ENCODE measurements at places on chromosomes 5 and 9.
A peak's percentile ranks its signal among the peaks of the same experiment; 100 is the strongest.

GRCh38 chr9:16656432-16657169 lies 213.9 kb downstream of the BNC2 start:
- DNase-seq = no peak

- DNase-seq = no peak
These were observed 742.8 kb downstream of the NR2F1-AS1 start for GRCh38 chr5:92838253-92838652.

GRCh38 chr9:33151601-33152000 lies 15.5 kb downstream of the B4GALT1 start:
- no peak for DNase-seq

GRCh38 chr5:67724412-67725135 lies 491.0 kb upstream of the PIK3R1 start:
- DNase-seq = no peak

- no peak for DNase-seq
These were observed 59.5 kb downstream of the FGF10 start for GRCh38 chr5:44329716-44330115.

DNA sequence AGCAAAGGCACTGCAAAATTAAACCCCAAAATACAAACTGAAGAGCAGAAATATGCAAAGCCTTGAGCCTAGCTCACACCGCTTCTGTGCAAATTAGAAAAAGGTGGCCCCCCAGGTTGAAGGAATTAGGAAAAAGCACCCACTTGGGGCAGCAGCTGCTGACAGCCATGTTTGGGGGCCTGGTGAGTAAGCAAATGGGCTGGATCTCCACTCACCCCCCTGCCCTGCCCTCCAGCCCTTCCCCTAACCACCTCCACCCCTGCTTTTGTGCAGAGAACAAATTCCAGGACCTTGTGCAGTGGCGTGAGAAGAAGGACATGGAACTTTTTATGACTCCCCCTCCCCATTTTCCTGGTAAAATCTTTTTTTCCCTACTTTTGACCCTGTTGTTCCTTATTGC lies 92.0 kb upstream of the DNAH5 start:
- no peak for DNase-seq

DNA sequence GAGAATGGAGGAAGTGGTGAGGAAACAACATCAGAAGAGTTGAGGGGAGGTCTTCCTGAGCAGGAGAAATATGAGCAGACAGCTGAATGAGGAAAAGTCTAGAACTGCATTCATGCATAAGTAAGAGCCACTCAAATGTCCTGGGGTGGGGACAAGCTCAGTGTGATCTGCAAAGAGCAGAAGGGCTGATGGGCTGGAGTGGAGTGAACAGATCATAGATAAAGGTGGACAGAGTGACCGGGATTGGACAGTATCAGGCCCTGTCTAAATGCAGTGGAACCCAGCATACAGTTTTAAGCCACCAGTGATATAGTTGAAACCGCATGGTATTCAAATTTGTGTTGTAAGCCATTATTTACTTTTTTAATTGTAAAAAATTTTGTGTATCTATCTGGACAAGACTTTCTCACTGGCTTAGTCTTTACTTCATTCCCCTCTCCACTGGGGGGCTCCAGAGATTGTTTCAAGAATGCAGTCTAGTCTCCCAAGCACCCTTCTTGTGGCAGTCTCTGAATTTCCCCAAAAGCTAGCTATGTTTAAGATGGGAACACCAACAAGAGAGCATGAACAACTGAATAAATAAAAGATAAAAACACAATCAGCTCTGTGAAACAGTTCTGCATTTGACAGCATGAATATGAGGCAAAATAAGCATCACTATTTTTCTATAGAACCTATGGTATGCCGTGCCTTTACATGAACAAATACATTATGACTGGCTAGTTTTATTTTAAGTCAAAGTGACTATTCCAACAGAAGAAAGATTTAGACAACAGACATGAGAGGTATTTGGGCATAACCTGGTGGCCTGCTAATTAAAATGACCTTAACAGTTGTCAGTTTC lies 10.7 kb upstream of the STK32A start:
- peak; percentile 15 for DNase-seq

DNA sequence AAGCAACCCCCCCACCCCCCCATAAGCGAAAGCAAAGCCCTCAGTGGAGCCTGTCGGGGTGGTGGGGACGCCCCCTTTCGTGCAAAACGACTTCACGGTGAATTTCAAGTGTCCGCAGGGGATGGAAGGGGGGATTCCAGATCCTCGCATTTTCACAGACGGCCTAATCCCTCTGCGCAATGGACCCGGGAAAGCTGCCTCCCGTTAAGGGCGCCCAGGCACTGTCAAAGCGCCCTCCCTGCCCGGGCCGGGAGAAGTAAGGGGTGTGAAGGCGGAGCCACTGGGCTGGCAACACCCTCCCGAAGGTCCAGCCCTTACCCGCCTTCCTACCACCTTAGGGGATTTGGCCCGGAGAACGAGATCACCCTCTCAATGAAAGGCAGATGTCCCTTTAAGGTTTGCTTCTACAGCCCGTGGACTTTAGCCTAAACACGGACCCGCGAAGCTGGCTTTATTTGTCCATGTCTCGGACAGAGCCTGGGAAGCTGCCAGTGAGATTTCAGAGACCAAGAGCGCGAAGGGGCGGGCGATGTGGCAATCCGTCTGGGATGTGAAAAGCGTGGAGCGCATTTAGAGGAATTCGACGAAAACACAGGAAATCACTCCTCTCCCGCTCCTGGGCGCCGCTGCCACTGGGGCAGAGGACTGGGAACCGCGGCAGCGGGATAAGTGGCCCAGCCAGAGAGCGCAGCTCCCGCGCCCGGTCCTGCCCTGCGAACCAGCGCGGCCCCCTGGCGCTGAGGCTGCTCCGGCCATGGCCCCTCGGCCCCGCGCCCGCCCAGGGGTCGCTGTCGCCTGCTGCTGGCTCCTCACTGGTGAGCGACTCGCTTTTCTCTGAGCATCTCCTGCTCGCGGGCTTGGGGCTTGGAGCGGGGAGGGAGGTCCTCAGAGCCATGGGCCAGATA lies at the start of the genes ITGA1 and PELO:
TSS of gene ITGA1 (plus strand) at position 317 of the 905 bp plus-strand sequence. CDS start at position 755, 438 bp downstream.
TSS of gene PELO (plus strand) at position 317 of the 905 bp plus-strand sequence. CDS start 12,479 bp downstream, outside the sequence.
- peak; percentile 79 for DNase-seq

- no peak for DNase-seq
These were observed 320.7 kb downstream of the ASTN2 start for GRCh38 chr9:117093891-117094844.

- DNase-seq = peak; percentile 59
These were observed 650 bp downstream of the MYORG start for GRCh38 chr9:34375901-34376595.

- DNase-seq = no peak
These were observed 198.9 kb upstream of the WWC1 start for GRCh38 chr5:168092209-168093185.

- DNase-seq = no peak
These were observed 1187.8 kb downstream of the CDH9 start for GRCh38 chr5:25850581-25850980.

- DNase-seq = no peak
These were observed 50.3 kb downstream of the ZNF462 start for GRCh38 chr9:106913276-106913675.

- DNase-seq = no peak
These were observed 211.3 kb upstream of the KLF4 start for GRCh38 chr9:107700847-107701246.

GRCh38 chr5:180868960-180869359 lies 7.9 kb upstream of the ZFP62 start:
- peak; percentile 91 for DNase-seq

GRCh38 chr9:11086561-11086960 lies 473.8 kb upstream of the PTPRD start:
- no peak for DNase-seq

DNA sequence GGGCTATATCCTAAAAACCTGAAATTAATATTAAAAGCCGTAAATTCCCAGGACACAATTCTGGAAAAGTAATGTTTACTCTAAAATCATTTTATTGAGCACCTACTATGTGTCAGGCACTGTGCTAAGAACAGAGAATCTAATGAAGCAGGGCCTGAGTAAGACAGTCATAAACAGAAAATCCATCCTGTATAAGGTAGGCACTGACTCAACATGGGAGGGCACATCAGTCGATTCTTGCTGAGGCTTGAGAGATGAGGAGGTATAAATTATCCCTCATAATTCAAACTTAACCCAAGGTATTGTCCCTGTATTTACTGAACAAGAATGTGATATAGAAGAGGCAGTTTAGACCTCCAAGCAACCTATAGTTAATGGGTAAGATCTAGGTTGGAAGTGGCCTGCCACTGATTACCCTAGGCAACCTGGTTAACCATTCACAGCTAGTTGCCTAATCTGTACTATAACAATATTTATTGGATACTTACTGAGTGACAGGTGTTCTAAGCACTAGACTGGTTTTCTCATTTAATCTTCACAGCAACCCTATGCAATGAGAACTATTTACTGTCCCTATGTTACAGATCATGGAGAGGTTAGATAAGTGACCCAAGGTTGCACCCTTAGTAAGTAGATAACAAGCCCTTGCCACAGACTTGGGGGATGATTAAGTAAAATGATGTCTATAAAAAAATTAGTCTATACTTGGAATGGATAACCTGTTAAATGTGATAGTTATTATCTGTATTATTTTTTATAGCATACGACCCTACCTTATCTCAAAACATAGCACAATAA lies 317.7 kb downstream of the PDE4D start:
- DNase-seq = no peak

GRCh38 chr5:56995596-56995995 lies 43.7 kb upstream of the MIER3 start:
- DNase-seq = no peak

DNA sequence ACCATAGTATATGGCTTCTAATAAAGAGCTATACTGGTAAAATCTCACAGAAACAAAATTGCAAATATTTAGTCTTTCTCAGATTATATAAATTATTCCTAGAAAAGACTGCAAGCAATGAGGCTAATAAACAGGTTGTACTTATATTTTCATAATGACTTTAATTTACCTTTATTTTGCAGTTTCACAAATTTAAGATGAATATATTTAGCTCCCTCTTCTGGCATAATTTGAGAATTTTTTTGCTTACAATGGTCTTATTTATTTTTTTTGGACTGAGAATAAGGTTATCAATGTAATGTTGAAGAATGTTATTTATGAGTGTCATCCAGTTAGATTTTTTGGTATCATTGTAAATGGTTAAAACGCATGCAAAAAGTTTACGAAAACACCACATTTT lies 56.7 kb downstream of the PIK3R1 start:
- DNase-seq = no peak

Measured in activated naive CD4-positive, alpha-beta T cell treated with anti-CD3 and anti-CD28 coated beads for 36 hours (primary cell).